ENCODE measurements at places on chromosomes 2 and 18. TPM values are rescaled to one million over a fixed set of nuclear protein-coding genes. Genes with fewer than 3 reads are reported as not detected.

Gene SOWAHC
- 2.5 TPM for total RNA-seq

Gene INSIG2
- total RNA-seq, result 13.0 TPM

Gene IL36G
- total RNA-seq, result not detected

Gene TRABD2A
- total RNA-seq, result 0.73 TPM

Gene NR4A2
- total RNA-seq, result 1.6 TPM

Gene RAPGEF4
- 9.0 TPM for total RNA-seq

Gene STPG4
- total RNA-seq, result not detected

Gene STARD6
- total RNA-seq, result not detected

Gene PLB1
- 3.0 TPM for total RNA-seq

Gene BMP10
- total RNA-seq, result 0.35 TPM

Gene OTOS
- not detected for total RNA-seq

DNA sequence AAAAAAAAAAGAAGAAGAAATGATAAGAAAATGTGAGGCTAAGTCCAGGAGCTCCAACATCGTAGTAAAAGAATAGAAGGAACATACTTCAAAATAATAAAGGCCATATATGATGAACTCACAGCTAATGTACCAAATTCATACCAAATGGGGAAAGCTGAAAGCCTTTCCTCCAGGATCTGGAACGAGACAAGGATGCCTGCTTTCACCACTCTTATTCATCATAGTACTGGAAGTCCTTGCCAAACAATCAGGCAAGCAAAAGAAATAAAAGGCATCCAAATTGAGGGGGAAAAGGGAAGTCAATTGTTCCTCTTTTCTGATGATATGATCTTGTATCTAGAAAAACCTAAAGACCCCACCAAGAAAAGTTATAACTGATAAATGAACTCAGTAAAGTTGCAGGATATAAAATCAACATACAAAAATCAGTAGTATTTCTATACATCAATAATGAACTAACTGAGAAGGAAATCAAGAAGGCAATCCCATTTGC lies 170.6 kb downstream of the METTL4 start:
- no peak for DNase-seq

- DNase-seq, result no peak
These were observed 30.7 kb downstream of the METTL8 start for GRCh38 chr2:171402906-171403580.

DNA sequence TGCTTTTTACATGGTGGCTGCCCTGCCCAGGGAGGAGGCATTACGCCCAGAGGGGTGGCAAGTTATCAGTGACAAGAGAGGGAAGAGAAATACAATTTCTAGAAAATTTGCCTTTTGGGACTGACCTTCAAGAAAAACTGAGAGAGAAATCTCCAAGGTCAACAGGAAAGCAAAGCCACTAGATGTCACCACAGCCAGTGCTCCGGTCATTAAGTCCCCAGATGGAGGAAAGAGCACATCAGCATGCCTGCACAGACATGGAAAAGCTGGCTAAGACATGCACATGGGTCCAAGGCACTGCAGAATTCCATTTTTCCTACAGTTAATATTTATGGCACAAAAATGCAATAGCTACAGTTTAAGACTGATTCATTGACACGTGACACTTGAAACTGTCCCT lies 21.0 kb downstream of the FHL2 start:
- no peak for DNase-seq

- DNase-seq, result peak; percentile 43
These were observed 288.2 kb upstream of the HS6ST1 start for GRCh38 chr2:128606837-128607236.

DNA sequence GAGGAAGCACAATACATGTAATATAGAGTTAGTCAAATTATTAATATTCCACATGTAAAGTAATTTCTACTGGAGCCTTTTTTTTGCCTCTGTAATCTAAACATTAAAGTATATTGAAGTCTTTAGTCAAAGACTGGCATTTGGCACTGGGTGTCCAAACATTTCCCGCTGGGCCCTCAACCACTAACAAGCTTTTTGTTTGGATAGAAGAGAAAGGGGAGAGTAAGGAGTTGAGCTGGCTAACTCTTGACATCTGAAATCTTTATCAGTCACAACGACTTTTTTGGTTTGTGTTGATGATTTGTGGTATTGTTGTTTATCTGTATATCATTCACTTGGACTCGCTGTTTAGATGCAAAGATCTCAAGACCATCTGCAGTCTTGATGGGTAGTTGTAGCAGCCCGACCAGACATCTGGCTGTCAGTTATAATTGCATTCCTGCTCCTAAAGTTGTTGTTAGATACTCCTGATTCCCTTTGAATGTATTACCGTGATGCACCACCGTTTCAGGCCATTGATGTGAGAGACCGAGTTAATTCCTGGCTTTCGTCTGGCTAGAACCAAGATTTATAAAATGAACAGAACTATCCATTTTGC lies 379.6 kb downstream of the MTX2 start:
- no peak for DNase-seq

DNA sequence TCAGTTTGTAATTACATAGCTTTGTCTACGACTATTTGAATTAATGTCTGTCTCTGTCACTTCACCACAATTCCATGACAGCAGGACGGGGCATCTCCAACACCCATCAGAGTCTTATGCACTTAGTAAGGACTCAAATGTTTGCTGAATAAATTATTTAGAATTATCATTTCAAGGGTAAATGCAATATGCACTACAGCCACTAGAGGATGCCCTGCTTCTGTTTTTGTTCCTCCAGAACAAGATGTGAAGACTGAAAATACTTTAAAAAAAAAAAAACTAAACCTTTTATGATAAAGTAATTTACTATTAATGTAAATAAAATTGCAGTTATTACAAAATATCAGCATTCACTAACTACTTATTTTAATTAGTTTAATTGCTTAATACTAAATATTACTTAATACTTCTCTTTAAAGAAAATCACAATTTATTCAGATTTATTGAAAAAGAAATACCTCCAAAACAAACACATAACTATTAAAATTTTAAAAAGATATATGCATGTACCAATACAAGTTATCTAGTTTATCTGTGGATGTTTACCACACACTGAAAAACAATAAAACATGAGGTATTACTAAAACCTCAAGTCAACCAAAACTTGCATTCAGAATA lies 3.2 kb downstream of the PIGN start:
- DNase-seq, result no peak

DNA sequence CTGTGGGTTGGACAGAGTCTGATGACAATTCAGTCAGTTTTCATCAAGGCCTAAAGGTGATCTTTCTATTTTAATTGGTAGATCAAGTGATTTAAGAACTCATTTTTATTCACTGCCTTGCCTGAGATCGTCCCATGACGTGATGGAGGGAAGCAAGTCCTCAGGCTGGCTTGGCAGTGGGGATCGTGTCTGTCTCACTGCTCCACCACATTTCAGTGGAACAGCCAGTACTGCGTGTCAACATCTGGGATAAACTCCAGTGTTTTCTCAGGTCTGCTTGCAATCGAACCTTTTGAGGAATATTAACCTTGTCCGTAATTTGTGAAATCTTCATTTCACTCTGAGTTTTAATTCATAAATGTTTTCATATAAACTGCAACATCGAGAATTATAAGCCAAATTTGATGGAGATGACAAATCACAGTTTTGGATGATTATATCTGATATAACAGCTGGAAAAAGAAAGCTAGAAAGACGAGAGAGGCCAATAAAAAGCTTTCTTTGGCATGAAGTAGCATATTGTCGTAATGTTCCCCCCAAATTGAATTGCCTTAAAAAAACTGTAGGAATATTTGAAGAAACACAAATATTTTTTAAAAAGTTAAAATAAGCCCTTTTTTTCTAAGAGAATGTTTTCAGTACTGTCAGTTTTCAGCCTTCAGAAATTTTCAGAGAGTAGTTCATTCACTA lies 414.7 kb upstream of the SPRED2 start:
- no peak for DNase-seq

DNA sequence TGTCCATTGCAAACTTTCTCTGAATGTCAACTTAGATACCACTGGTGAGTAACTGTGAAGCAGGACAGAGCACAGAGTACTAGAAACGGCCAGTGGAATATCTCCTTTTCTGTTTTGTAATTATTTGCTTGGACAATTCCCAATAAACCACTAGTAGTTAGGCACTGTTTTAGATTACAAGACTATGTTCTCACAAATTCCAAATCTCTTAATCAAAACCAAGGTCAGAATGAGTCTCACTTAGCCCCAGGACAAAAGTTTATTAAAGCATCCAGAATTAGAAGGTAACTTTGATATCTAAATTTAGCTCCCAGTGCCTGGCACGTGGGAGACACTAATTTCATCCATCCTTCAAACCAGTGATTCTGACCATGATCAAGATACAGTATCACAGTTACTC lies 89.0 kb downstream of the ZNF521 start:
- no peak for DNase-seq

GRCh38 chr18:68391801-68392200 lies 323.1 kb downstream of the TMX3 start:
- no peak for DNase-seq

- DNase-seq, result peak; percentile 67
These were observed 36.3 kb downstream of the ARHGEF33 start for GRCh38 chr2:38925982-38926381.

DNA sequence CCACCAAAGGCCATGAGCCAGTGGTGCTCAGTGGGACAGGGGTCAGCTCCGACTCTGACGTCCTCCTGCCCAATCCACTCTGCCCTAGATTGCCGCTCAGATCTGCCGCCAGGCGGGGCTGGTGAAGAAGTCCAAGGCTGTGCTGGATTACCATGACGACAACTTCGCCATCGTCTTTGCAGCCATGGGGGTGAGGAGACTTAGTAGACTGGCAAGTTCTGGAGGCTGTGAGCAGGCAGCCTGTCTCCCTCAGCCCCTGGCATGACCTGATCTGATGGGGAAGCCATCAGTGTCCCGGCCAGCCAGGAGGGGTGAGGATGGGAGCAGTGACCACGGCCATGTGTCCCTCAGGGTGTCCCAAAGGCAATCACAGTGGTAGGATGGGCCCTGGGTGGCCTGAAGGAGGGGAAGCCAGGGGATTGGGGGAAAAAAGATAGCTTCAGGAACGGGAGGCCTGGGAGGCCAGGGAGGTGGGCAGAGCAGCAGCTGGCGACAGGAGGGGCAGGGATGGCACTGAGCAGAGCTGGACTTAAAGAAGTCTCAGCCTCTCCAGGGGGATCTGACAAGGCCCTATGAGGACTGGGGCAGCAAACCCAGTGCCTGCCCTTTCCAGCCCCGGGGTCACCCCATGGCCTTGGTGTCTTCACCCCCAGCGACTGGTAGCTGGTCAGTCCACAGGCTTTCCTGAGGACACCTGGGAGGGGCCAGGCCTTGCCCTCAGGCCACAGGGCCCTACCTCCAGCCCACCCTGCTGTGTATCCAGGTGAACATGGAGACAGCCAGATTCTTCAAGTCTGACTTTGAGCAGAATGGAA lies 17.4 kb upstream of the ANKRD53 start:
- no peak for DNase-seq

DNA sequence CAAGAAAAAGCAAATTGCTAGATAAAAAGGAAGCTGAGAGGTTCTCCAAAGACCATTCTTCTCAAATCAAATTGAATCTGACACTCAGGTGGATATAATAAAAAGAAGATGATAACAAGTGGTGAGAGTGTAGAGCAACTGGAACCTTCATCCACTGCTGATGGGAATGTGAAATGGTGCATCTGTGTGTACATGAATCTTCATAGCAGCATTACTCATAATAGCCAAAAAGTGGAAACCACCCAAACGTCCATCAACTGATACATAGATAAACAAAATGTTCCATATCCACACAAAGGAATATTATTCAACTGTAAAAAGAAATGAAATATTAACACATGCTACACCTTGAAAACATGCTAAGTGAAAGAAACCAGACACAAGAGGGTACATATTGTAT lies 357.2 kb upstream of the EPHA4 start:
- no peak for DNase-seq

- DNase-seq, result no peak
These were observed 6.5 kb downstream of the DIPK1C start for GRCh38 chr18:74450626-74451025.

DNA sequence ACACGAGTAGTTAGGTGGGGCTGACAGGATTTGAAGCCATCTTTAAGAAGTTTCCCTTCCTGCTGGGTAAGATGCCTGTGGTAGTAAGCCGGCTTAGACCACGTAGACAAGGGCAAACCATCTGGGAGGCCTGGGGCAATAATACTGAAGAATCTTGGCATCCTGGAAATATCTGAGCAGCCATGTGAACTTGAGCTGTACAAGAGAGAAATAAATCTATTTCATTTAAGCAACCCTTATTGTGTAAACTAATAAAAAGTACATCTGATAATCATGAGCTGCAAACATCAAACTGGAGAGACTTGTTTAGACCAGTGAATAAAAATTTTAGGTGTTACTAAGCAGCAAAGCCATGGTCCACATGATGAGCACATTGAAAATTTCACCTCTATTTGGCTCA lies 11.4 kb upstream of the CETN1 start:
- no peak for DNase-seq

- DNase-seq, result peak; percentile 41
These were observed 70.1 kb downstream of the TSHZ1 start for GRCh38 chr18:75280427-75281280.

GRCh38 chr2:207357216-207357615 lies 172.5 kb upstream of the CREB1 start:
- DNase-seq, result no peak
